ENCODE measurements at places on chromosomes 7 and 10. TPM values are rescaled to one million over a fixed set of nuclear protein-coding genes. Genes with fewer than 3 reads are reported as not detected.

SPDYE8 gene
- total RNA-seq: not detected

DNA sequence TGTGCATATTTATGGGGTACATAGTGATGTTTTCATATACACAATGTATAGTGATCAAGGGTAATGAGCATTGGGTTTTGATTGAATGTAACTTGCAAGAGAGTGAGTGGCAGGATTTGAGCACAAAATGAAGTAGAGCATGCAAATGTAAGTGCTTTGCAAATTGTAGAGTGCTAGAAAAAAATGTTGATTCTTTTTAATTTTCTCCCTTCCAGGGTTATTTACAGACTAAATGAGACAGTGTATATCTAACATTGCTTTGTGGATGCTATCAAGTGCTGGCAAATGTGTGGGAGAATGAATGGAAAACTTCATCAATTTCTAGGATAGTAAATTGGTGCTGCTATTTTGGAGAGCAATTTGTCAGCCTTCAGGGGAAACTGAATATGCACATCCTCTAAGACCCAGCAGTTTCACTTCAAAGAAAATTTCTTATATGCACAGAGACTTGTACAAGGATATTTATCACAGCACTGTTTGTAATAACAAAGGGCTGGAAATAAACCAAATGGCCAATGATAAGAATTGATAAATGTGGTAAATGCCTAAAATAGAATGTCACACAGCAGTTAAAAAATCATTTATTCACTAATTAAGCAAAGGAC lies 120.6 kb upstream of the PLPP4 start:
- H3K4me1 ChIP-seq: no peaks in the 10 kb centered on the region
- H3K27me3 ChIP-seq: peaks cover 13% of the 10 kb centered on the region
- DNase-seq: no peak
- no peak overlapping the region for H3K4me3 ChIP-seq

- no peaks in the 10 kb centered on the region for H3K27me3 ChIP-seq
- no peak overlapping the region for H3K4me3 ChIP-seq
- H3K4me1 ChIP-seq: no peaks in the 10 kb centered on the region
- DNase-seq: no peak
- no peaks in the 10 kb centered on the region for H3K36me3 ChIP-seq
Observed at GRCh38 chr7:19816128-19816527, 42.7 kb upstream of the TMEM196 start.

GRCh38 chr10:34719328-34719727 lies 95.8 kb downstream of the PARD3 start:
- H3K27me3 ChIP-seq: peaks cover 5% of the 10 kb centered on the region
- H3K36me3 ChIP-seq: no peaks in the 10 kb centered on the region
- no peak for DNase-seq
- H3K27ac ChIP-seq: no peak overlapping the region
